ENCODE measurements at places on chromosomes 4 and X.
A peak's percentile ranks its signal among the peaks of the same experiment; 100 is the strongest.

GRCh38 chrX:73913580-73913979, 350.6 kb downstream of the CHIC1 start:
- DNase-seq, result no peak

DNA sequence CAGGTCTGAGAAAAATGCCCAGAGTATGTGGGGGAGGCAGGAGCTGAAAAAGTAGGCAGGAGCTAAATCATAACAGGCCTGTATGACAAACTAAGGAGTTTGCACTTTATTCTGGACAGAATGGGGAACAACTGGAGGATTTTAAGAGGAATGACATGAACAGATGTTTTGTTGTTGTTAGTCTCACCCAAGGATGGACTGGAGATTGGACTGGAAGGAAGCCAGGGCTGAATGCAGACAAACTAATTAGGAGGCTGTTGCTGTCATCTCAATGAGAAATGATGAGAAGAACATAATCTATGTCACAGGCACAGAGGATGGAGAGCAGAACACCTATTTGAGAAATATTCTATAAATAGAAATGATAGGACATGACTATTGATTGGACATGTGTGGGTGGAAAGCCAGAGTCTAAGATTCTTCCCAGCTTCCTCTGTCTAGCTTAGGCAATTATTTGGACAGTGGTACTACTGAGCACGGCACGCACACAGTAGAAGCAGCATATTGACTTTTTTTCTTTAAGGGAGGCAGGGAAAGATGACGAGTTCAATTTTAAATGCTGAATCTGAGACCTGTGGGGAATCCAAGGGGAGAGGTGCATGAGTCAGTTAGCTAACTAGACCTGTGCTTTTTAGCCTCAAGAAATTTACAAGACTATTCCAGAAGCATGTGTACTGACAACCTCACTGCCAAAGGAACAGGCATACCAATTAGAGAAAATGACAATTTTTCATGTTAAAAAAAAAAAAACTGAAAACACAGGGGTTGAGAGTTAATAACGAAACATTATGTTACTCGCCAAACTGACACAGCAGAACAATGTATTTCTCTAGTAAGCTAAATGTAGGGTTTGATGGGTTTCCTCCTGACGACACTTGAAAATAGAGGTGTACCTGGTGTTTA, 963 bp upstream of the USO1 start:
- DNase-seq, result no peak

DNA sequence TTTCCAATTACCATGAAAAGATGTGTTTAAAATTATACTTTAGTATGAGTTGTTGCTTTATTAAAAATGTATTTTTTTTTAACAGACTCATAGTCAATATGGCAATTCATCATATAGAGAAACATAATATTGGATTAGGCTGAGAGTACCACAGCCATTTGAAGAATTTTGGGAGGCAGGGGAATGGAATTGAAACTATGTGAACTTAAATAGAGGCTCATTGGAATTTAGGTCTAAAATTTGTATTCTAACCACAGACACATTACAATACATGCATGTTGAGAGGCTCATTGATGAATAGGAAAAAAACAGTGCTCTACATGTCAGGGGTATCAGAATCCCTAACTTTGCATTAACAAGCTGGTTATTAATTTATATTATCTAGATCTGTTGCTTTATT, 269.6 kb downstream of the DKK2 start:
- no peak for DNase-seq

GRCh38 chr4:169167957-169168858, 102.5 kb downstream of the SH3RF1 start:
- DNase-seq, result no peak

- no peak for DNase-seq
Observed at GRCh38 chr4:156800463-156800862, 171.1 kb downstream of the PDGFC start.

DNA sequence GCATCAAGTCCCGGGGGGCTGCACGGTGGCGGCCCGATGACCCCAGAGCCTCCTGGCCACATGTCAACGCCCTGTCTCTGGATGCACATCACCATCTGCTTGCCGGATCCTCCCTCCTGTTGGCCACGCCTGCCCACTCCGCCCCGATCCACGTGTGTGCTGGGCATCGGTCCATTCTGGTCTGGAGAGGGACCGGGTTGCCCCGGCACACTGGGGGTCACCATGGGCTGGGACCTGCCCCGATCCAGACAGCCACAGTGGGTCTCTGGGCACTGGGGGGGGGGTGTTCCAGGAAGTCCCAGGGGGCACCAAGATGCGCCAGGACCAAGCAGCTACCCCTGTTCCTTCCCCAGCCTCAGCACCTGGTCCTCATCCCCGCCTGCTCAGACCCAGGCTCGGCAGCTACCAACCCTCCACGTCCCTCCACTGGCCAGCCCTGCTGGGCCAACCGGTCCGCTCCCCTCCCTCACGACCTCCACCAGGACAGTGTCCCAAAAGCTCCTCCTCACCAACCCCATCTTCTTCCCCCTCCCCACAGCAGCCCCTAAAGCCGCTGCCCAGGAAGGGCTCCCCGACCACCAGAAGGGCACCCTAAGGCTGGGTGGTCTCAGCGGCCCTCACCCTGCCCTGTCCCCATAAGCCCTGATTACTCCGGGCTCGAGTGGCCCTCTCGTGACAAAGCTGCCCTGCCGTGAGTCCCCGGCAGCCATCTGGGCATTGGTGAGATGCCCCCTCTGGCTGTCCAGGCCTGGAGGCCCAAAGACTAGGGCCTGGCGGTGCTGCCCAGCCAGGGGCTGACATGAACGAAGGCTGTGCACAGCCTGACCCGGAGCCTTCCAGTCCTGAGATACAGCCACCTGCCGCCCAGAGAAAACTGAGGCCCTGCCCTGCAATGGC, 4.6 kb downstream of the CTBP1 start:
- DNase-seq, result no peak

DNA sequence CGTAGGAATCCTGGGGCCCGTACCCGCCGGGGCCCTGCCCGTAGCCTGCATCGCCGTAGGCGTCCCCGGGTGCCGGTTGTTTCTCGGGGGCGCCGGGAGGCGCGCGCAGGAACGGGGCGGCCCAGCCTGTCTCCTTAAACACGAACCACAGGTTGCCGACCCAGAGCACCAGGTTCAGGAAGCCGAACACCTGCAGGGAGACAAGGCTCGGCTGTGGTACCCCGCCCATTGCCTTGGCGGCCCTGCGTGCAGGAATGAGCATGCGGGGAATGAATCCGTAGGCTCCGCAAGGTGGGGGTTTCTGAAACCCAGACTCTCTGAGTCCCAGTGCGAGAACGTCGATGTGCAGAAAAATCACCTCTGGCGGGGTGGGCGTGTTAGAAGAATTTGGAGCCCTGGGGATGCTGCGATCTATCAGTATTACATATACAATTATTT, 5.4 kb upstream of the PRICKLE3 start:
- no peak for DNase-seq

DNA sequence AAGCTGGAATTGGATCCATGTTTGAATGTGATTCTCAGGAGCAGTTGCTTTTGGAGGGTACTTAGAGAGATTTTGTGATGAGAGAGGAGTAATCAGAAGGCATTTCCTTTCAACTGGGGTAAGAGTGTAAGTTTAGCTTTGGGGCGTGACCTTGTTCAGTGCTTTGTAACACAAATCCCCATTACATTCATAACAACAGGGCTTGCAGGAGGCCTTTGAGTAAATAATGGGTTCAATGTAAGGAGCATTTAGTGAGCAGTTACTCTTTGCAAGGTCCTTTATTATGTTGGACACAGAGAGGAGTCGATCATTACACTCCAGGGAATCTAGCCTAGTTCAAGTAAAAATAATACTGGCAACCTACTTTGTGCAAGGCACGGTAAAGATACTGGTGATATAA, 74.0 kb upstream of the AFF2 start:
- DNase-seq, result no peak

- DNase-seq, result peak; percentile 24
Observed at GRCh38 chr4:14994242-14994641, 8.0 kb upstream of the CPEB2 start.

- no peak for DNase-seq
Observed at GRCh38 chr4:145490361-145490760, 8.7 kb downstream of the SMAD1 start.

- no peak for DNase-seq
Observed at GRCh38 chr4:128282516-128282915, 5.1 kb downstream of the PGRMC2 start.

GRCh38 chr4:25844961-25845712, 17.7 kb downstream of the SEL1L3 start:
- DNase-seq, result no peak

GRCh38 chr4:82050796-82051195, 323.0 kb downstream of the HNRNPD start:
- no peak for DNase-seq

DNA sequence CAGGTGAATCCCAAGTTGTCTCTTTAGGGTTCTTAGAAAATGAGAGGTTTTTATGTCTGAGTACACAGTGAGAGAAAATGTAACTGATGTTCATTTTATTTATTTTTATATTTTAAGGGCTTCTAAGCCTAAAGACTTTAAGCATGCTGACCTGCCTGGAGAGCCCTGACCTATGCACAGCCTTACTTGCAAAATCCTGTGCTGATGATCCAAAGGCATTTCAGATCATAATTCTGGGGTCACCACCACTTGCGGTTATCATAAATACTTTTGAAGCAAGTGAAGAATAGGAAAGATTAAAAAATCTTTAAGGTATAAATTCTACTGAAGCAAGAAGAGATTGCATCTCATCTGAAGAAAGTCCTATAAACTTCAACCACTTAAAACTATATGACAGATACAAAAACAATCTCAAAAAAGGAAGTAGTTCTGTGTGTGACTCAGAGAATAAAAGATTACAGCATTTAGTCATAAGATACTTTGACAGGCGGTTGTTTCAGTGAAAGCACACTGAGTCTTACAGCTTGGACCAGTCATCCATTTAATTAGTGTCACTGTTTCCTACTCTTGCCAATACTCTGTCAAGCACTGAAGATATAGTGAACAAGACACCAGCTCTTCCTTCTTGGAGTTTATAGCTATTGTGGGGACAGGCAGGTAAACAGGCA, 245.2 kb upstream of the DIPK2B start:
- DNase-seq, result peak; percentile 5

DNA sequence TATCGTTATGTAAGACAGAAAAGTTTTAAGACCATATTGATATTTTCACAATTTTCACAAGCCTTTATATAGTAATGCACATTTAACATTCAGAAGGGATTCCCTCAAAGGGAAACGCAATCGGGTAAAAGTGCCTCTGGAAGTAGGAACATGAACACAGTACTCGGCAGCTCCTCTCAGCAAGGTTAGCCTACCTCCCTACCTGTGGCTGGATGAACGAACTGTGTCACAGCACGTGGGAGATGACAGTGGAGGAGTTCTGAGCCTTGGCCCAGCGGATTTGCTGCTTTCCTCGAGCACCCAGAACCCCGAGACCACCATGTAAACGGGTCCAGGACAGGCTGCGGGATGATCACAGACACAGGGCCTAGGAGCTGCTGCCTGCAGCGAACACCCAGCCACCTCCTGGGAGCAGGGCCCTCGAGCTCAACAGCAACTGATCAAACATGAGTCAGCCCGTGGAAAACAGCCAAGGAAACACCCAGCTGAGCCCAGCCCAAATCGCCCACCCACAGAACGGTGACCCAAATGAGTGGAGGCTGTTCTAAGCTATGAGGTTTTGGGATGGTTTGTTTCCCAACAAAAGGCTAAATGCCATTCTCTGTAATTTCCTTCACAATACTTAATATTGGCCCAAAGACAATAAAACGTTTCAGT, 30.4 kb downstream of the FAT1 start:
- DNase-seq, result no peak

DNA sequence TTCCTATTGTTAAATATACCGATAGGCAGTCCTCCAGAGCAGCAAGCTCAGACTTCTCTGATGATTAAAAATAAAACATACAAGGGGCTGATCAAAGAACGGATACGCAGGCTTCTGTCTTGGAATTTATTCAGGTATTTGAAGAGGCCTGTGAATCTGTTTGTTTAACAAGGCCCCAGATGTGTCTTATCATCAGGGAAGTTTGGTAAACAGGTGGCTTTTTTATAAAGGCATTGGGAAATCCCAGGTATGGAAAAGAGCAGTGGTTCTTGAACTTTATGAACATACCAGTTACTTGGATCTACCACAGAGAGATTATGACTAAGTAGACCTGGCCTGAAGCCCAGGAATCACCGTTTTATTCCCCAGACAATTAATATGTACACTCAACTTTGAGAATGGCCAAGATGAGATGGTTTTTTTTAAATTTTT, 47.9 kb downstream of the SOWAHB start:
- no peak for DNase-seq

DNA sequence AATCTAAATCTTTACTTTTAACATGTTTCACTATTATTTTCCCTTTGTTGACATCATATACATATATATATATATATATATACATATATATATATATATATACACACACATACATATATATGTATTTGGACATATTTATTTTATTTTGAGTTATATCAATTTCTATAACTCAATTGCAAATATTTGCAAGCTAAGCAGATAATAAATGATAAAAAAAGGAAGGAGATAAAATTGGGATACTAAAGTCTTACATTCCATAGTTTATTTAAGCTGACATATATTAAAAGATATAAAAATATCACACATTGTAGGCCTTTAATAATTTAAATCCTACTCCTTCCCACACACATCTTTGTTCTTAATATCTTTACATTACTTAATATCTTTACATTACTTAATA, 372.2 kb downstream of the GRXCR1 start:
- DNase-seq, result no peak

DNA sequence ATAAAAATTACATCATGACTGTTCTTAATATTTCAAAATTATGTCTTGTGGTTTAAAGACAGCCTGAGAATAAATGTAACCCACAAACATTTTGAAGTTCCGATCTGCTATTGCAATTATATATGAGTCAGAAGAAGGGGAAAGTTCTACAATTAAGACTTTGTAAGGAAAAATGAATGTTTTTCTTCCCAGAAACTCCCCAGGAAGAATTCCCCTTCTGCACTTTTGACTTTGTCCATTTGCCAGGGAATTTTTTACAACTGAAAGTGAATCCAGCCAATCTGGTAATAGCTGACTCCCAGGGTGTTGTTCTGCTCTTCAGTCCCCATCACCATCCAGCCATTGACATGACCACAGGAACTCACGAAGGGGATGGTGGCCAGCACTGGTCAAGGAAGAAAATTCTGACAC, 61.6 kb upstream of the NOCT start:
- DNase-seq, result no peak

DNA sequence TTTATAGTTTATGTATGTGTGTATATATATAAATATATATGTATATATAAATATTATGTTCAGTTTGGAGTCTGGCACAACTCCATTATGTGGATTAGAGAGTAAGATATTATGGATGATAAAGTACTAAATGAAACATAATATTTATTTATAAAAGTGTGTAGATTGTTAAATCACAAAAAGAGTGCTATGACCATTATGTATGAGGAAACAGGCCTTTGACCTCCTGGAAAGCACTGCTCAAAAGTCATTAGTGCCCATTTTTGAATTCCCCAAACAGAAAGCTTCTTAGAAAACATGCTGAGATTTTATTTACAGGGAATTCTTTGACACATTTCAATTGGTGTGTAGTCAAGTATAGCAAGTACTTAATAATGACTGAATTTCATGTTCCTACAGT, 391.2 kb downstream of the UNC5C start:
- DNase-seq, result no peak
